Hindlimb muscle (tissue), 1 donor: ENCODE measurements at places on chromosomes 3 and 15.

DNA sequence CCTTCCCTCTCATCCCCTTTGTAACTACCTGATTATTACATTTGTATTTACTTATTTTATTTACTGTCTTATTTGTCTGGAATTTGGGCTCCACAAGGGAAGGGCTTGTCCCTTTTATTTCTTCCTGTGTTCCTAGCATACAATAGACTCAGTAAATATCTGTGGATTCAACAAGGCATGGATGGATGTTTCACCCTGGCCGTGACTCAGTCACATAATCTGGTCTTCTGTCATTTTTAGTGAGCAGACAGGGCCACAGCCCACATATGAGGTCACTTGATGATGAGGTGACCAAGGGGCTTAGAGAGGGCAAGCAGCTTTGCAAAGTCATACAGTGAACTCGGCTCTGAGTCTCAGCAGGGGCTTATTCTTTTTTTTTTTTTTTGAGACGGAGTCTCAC, 7.8 kb upstream of the DAG1 start:
- DNase-seq: no peak

GRCh38 chr3:18127859-18128681, 297.1 kb downstream of the SATB1 start:
- DNase-seq: no peak

DNA sequence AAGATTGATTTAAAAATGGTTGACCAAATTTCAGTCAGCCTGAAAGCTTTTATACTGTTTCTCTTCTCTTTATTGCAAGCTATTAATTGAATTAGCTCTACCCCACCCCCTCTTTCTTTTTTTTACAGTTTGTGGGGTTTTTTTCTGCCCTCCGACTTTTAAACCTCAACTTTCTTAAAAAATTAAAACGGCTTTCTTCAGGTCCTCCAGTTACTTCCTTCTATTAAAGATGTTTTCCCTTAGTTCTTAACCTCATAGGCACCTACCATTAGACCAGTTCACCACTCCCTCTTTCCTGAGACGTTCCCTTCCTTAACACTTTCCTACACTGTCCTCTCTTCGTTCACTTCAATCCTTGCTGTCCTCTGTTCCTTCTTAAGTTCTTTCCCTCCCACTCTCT, 52.4 kb downstream of the ATP8B4 start:
- no peak for DNase-seq

DNA sequence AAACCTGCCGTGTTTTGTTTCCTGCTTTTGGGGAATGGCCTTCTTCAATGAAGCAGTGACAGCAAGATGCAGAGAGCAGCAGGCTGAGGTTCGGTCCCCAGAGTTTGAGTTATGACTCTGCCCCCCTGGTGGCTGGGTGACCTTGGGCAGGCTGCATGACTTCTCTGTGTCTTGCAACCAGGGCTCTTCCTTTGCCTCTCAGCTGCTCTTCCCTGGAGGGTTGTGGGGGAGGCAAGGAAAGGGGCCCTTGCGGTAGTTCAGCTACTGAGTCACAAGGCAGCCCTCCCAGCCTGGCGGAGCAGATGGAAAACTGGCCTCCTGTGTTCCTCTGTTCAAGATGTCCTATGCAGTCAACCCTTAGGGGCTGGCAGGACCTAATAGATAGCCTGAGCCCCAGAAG, 17.1 kb downstream of the CTXND1 start:
- DNase-seq: no peak

DNA sequence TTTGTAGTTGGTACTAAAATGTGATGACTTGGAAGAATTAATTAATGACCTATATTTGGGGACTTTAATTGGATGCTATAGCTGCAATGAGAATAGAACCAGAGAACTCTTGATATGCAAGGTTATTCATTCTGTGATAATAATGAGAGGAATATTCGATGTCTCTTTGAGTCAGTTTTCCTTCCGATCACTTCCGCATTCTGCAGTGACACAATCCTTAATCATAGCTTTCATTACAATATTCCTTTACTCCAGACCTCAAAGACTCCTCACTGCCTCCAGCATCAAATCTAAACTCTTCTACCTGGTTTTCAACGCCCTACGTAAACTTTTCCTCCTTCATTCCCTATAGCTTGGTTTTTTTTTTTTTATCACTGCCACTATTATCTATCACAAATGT, 21.6 kb downstream of the B3GNT5 start:
- no peak for DNase-seq

DNA sequence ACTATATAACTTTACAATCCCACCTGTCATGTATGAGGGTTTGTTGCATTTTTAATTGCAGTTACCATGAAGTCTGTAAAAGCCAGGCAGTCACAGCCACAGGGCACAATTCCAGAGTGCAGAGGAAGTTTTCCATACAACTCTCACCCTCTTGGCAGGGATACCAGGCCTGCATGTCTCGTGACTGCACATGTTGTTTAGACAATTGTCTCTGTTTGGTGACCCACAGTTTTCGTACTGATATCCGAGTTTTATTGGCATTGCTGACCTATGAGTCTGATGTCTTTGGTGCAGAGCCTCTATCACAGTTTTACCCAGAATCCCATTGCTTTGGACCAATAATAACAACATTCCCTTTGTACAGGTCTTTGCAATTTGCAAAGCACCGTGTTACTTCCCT, 24.9 kb upstream of the MYZAP start:
- DNase-seq: no peak

DNA sequence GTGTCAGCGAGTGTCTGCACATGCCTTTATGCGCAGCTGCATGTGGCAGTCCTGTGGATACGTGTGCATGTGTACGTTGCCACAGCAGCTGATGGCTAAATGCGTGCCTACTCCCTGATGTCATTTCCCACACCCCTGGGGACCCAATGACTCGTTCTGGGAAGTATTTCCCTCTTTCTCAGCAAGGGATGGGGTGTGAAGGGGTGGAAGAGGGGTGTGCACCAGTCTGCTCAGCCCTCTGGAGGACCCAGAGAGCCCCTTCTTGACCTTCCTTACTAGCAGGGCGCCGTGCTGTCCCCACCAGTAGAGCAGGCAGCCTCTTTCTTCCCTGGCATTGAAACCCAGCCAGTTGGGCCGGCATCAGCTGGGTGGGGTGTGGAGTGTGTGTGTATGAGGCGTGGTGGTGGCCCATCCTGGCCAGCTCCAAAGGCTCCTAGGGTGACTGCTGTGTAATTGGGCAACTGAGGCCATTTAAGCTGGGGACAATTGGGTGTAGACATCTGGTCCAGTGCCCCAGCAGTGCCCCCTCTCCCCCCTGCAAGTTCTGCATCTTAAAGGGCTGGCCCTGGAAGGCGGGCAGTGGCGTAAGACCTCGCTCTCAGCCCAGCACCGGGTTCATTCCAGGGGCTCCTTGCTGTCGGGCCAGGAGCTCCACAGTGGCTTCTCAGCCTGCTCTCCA, 19.2 kb downstream of the SNX33 start:
- DNase-seq: peak; percentile 62

DNA sequence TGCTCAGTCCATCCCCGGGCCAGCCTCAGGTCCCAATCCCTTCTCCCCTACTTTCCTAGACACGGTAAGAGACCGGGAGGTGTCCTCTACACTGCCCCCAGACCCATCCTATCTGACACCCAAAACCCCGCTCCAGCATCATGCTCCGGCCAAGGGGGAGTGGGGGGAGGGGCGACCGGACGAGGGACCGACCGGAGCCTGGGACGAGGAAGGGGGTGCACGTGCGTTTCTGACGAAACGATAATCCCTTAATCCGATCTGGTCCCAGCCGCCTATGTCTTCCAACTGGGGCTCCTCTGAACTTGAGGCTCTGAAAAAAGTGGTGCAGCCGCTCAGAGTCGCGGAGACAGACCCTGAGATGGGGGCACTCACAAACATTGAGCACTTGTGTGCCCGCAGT, 494 bp downstream of the CPLX3 start:
- no peak for DNase-seq

GRCh38 chr15:65791335-65792137, 557 bp downstream of the DENND4A start:
- DNase-seq: peak; percentile 71

DNA sequence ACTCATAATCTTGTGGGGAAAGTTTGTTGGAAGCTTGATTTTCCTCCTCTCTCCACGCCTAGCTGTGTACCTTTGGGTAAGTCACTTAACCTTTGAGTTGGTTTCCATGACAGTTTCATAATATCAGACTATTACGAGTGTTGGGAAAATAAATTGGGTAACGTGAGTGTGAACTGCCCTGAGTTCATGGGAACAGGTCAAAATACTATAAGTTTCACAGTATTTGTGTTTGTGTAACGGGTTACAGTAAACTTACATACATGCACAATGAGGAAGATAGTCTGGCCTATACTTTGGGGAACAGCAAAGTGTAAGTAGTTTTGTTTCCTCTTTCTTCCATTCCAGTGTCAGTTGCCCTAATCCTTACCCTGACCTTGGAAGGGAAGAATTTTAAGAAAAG, 509.9 kb downstream of the MECOM start:
- DNase-seq: no peak

GRCh38 chr3:52006820-52007133, 11.1 kb upstream of the RPL29 start:
- DNase-seq: no peak

- no peak for DNase-seq
Observed at GRCh38 chr3:196016485-196016884, 65.4 kb downstream of the TFRC start.

GRCh38 chr3:28322464-28322863, 26.1 kb upstream of the ZCWPW2 start:
- no peak for DNase-seq

DNA sequence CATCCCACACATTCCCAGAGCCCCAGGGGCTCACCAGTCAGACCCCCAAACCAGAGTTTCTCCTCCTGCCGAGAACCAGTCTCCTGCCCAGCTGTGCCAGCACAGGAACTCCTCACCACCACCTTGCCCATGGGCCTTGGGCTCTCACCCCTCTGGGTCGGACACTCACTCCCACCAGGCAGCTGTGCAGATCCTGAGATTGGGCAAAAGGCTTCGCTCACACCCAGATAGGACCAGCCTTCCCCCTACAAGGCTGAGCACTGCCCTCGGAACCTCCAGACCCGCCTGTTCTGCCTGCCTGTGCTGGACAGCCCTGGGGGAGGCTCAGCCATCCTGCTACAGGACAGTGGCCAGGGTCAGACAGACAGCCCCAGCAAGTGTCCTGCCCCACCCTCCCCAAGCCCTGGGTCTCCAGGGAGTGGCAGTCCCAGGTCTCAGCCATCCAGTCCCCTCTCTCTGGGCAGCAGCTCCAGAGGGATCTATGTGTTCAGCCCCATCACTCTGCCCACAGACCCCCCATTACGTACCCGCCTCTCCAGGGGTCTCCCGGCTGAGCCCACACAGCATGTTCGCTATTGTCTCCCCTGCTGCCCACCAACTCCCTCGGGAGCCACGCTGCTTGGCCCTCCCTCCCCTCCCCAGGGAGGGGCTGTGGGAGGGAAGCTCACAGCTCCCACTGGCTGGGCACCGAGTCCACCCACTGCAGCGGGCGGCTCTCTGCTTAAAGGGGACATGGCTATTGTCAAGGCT, at the start of gene GRIP2:
Gene GRIP2, minus strand, starts transcription at position 601 of the 750 bp plus-strand sequence. Its CDS starts 34 bp downstream, at position 567.
- DNase-seq: no peak

GRCh38 chr3:18018491-18019160, 276.2 kb upstream of the TBC1D5 start:
- DNase-seq: no peak

DNA sequence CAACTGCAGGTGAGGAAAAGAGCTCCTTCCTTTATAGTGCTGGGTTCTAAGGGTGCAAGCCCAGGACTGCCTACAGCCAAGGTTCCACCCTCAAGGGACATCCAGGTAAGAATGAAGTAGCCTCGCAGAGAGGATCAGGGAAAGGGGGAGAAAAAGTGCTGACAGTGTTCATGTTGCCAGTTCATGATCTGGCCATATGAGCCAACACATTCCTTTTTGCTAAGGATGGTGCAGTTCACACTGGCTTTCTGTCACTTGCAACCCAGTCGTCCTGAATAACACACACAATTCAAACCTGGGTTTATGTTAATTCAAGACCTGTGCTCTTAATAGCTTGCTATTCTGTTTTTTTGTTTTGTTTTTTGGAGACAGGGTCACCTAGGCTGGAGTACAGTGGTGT, 9.0 kb downstream of the CLN6 start:
- DNase-seq: no peak

DNA sequence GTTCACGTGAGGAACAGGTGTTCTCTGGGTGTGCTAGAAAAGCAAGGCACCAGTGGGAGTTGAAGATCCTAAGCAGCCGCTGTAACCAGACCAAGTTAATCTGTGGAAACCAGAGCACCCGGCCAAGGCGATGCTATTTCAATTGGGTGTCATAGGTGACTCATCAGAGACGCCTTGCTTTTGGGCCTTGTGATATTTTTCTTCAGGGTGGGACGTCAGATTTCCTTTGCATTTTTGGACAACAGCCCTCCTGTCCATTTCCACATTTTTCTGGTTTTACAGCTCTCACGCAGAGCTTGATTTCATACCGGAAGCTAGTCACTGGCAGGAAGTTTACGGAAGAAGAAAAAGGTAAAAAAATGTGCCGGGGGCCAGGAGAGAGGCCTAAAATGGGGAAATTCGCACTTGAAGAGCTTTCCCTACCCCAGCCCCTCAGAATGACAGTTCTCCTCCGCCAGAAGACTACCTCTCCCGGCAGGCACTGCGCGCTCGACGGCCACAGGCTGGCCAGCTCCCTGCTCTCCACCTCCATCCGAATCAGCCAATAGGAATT, 471 bp upstream of the KBTBD8 start:
- DNase-seq: no peak

DNA sequence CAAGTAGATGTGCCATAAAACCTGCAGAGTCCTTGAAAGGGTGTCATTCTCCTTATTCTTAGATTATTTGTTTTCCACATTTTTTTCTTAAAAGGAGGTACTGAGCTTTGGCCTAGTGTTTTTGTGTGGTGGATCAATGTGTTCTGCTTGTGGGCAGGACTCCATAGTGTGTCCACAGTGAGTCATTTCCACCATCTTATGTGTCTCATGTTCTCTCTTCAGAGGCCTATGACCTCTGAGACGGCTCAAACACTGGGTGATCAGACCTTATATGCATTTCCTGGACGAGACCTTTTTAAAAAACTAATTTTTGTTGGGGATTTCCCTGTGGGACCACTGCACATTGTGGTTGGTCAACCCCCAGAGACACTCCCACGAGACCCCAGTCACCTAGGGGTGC, 93.4 kb downstream of the CHCHD4 start:
- no peak for DNase-seq

DNA sequence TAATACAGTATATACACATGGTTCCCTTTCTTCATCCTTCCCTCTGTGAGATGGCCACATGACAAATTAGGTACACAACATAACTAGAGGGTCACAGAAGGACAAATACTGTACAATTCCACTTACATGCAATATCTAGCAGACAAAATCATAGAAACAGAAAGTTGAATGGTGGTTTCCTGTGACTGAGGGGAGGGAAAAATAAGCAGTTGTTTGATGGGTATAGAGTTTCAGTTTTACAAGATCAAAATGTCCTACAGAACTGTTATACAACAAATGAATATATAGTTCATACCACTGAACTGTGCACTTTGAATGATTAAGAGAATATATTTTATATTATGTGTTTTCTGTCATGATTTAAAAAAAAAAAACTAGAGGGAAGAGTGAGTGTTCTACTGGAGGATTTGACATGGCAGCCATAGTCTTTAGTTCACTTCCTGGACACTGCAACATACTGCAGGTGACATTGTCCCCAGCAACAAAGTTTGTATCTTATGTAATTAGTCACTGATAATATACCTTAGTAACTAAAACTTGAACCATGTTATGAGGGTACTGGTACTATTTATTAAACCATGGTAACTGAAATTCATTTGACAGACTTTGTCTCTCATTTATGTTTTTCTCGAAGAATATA, 37.2 kb downstream of the CCDC54 start:
- no peak for DNase-seq

GRCh38 chr3:178778589-178778988, 242.4 kb downstream of the KCNMB2 start:
- no peak for DNase-seq

- DNase-seq: peak; percentile 49
Observed at GRCh38 chr3:15292765-15293522, 39.4 kb downstream of the SH3BP5 start.
